ENCODE measurements at places on chromosomes 2 and 18.

GRCh38 chr2:47767880-47768609, 14.9 kb upstream of the MSH6 start:
- peak; percentile 11 for DNase-seq

GRCh38 chr2:8357738-8358518, 323.9 kb upstream of the ID2 start:
- DNase-seq = no peak

DNA sequence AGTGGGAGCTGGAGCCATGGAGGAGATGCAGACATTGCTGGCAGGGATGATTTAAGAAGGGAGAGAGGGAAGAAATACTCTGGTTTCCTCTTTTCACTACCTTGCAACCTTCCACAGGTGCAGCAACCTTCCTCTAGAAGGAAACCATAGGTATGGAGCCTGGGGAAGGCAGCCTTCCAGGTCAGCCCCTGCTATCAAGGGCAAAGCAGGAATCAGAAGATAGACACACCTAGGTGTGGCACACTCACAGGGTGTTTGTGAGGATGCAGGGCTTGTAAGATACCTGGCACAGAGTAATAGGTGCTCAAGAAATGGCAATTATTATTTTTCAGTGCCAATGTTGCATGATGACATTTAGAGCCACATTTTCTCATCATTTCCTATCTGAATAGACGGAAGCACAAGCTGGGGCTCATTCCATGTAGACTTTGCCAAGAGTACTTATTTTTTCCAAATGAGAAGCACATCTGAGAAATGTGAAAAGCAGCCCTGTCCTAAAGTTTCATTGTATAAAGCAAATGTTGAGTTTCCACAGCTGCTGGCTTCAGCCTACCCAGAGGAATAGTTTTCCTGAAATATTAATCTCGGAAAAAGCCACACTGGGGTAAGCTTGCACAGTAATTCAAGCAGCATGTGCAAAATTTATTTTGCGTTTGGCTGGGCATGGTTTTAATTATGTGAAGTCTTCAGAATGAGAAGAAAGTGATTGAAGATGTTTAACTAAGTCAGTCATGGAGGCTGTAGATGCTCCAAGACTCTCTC, 20.6 kb downstream of the EVA1A start:
- no peak for DNase-seq

- peak; percentile 85 for DNase-seq
Measured at GRCh38 chr2:199488772-199489400, 31.1 kb upstream of the SATB2 start.

DNA sequence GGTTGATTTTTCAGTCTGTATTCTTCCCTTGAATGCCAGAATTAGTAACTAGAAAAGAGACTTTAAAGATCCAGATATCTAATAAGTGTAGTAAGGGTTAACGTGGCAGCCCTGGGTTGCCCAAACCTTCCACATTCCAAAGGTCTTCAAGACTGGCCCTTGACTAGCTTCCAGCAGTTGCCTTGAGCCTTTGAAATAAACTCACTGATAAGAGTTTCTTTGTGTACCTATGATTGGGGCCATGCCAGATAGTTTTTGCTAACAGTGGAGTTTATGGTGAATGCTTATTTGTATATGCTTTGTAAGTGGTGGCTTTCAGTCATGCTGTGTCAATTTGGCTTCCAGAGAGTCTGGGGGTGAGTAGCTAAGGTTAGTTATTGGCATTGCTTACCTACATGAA, 722.3 kb downstream of the RNF144A start:
- DNase-seq = no peak

DNA sequence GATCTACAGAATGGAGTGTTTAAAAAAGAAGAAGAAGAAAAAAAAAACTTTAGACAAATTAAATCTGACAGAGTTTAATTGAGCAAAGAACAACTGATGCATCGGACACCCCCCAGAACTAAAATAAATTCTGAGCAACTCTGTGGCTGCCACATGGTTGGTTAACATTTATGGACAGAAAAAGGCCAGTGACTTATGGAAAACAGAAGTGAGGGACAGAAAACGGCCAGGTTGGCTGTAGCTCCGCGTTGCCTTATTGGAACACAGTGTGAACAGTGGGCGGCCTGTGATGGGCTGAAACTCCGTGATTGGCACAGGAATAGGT, 75.6 kb downstream of the SPP2 start:
- no peak for DNase-seq

DNA sequence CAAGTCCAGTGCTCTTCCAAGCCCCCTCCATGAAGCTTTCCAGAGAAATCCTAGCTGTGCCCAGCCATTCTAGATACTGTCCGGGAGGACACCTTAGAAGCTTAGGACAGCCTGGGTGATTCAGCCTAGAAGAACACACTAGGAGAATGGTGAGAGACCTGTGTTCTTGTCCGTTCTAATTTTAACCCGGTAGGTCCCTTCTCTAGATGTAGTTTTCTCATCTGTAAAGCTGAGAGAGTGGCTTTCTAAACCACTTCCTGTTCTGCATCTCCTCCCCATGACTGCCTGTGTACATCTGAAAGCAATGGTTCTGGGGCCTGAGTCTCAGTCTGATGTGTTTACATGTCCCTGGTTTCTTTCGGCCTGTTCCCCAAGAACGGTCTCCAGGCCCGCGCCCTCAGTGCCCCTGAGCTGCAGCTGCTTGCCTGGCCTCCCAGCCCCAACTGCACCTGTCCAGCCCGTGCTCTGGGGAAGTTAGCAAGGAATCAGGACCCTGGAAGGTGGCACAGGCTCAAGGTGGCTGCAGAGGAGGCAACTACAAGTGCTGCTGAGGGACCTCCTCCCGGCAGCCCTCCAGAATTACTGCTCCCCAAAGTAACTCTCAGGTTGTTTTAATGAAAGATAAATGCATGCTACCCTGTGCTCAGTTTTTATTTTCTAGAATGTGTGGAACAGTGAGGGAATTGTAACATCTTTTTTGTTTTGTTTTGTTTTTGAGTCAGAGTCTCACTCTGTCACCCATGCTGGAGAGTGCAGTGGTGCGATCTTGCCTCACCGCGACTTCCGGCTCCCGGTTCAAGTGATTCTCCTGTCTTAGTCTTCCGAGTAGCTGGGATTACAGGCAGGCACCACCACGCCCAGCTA, 105.9 kb downstream of the LBH start:
- DNase-seq = no peak

GRCh38 chr2:96631804-96632435, 6.2 kb downstream of the KANSL3 start:
- no peak for DNase-seq

Measured in HAP-1 (cell line).